ENCODE measurements at places on chromosomes 1 and 21.

GRCh38 chr1:229378586-229379367 lies 35.9 kb upstream of the CCSAP start:
- no peak for DNase-seq

GRCh38 chr21:42623694-42624093 lies 29.7 kb upstream of the PDE9A start:
- no peak for DNase-seq

- no peak for DNase-seq
Measured at GRCh38 chr1:236689713-236690569, 3.6 kb downstream of the ACTN2 start.

- no peak for DNase-seq
Measured at GRCh38 chr1:222096476-222096772, 354.5 kb upstream of the DUSP10 start.

GRCh38 chr21:41095983-41096382 lies 72.0 kb upstream of the BACE2 start:
- DNase-seq = no peak

DNA sequence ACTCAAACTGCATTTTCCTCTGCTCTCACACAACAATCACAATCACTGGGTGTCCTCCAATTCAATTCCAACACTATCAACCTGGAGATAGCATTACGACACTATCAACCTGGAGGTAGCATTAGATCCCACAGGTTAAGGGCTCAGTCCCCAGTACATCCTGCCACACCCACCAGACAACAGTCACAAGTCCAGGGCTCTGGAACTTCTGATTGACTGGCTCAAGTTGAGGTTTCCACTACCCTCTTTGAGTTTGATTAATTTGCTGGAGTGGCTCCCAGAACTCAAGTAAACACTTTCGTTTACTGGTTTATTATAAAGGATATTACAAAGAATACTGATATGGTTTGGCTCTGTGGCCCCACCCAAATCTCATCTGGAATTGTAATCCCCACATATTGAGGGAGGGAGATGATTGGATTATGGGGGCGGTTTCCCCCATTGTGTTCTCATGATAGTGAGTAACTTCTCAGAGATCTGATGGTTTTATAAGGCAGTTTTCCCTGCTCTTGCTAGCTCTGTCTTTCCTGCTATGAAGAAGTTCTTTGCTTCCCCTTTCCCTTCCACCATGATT lies 49.6 kb upstream of the ARHGAP29 start:
- no peak for DNase-seq

- DNase-seq = no peak
Measured at GRCh38 chr21:44618504-44618903, 6.6 kb downstream of the KRTAP10-8 start.

DNA sequence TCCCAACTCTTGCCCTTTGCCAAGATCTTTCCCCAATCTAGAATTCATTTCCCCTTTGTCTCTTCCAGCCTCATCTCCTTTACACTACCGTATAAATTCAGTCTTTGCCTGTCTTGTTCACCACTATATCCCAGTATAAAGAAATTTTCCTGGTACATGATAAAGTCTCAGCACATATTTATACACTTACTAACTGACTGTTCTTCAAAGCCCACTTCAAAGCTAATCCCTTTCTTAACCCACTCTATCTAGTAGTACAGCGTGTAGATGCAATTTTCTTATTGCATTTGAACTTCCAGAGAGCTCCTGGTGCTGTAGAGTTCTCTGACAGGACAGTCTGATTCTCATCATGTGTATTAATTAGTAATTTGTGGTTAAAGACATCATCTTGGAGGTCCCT lies 78.1 kb downstream of the LRRC53 start:
- DNase-seq = no peak

GRCh38 chr1:217096200-217096599 lies 373.0 kb upstream of the ESRRG start:
- no peak for DNase-seq

- peak; percentile 42 for DNase-seq
Measured at GRCh38 chr1:226309398-226310244, 657 bp upstream of the LIN9 start.

DNA sequence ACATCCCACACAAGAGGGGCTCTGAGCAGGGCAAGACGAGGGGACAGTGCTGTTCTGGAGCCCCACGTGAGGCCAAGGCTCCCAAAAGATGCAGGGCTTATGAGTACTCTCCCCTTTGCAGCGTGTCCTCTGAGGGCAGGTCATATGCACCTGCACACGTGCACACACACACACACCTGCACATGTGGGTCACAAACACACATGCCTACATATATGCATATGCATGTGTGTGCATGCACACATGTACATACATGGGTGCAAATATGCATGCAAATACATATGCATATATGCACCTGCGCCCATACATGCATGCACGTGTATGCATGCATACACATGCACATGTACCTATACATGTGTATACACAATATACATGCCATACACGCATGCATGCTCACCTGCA lies 197.9 kb downstream of the NPHP4 start:
- DNase-seq = no peak
